ENCODE measurements at places on chromosomes 1 and 21.

- DNase-seq: no peak
Measured at GRCh38 chr1:101769520-101769919, 227.2 kb downstream of the OLFM3 start.

GRCh38 chr1:40303790-40304189 lies 13.3 kb downstream of the COL9A2 start:
- no peak for DNase-seq

- peak; percentile 72 for DNase-seq
Measured at GRCh38 chr1:45583264-45583665, 576 bp upstream of the NASP start.

- no peak for DNase-seq
Measured at GRCh38 chr1:221162939-221163338, 283.7 kb downstream of the HLX start.
